Activated CD4-positive, alpha-beta T cell treated with anti-CD3 and anti-CD28 coated beads for 1 hour (primary cell): ENCODE measurements at places on chromosomes 7 and 10.

DNA sequence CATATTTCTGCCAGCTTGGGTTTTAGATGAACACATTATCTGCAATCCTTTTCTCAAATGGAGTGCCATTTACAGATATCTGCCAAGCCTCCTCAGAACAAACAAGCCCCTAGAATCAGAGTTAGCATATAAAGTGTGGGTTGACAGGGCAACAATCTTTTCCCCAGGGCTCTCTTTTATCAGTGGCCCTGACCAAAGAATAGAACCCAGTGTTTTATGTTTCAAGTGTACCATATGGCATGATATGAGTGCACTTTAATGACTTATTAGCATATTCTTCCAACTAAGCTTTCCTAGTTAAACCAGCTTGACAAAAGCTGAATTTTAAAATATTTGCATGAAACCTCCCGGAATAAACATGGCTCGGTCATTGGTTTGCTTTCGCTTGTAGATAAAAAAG lies 57.3 kb downstream of the EVX1 start:
- DNase-seq: no peak

GRCh38 chr7:44322631-44323363 lies 2.6 kb downstream of the CAMK2B start:
- no peak for DNase-seq

DNA sequence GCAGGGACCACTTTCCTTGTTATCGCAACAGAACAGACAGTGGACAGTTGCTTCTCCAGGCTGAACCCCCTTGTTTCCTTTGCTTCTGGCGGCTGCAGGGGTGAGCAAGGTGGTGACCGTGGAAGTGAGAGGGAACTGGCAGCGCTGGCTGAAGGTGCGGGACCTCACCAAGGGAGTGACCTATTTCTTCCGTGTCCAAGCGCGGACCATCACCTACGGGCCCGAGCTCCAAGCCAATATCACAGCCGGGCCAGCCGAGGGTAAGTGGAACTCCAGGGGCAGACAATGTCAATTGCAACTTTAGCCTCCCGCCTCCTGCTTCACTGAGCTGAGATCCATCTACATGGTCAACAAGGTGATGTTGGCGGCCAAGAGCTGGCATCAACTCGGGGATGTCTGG lies 462.1 kb upstream of the FOXK1 start:
- no peak for DNase-seq

DNA sequence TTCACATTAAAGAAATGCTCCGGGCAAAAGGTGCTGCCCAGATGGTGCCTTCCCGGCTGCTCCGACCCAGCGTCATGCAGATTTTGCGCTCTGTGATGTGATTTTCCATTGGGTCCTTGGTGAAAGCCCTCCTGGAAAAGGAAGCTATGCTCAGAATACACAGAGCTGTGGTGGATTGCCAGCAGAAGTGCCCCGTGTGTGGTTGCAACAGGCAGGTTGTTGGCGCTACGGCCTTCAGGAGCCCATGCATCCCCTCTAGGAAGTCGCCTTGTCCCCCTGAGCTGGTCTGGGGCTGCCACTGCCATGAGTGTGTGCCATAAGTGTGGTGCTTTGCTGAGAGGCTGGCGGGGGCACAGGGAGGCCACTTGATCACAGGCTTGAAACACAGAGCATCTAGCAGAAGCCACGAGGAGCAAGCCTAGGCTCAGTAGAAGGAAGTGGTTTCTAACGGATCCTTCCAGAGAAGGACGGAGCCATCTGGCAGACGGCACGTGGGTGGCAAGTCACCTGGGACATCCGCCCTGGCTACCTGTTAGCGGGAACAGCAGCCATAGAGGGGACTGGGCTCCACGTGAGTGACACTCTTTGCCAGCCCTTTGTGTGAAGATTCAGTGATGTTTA lies 210.9 kb downstream of the CUX1 start:
- no peak for DNase-seq

GRCh38 chr10:98463016-98463415 lies 16.3 kb upstream of the HPS1 start:
- DNase-seq: no peak

- DNase-seq: no peak
Measured at GRCh38 chr7:73343671-73344380, 15.9 kb downstream of the FKBP6 start.

DNA sequence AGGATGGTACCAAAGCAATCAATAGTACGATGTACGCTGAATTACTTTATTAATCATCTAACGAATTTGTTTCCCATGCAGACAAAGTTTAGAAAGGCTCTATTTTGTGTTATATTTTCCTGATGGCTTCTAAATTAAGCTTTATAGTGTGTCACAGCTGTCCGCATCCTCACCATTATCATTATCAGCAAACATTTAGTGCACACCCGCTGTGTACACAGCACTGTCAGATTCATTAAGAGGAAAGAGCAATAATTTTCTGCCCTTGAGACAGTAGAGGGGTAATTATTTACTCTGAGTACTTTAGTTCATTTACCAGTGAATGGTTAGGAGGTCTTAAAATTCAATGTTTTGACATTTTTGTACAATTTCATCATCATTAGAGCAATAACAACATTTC lies 233.3 kb upstream of the PTPRZ1 start:
- DNase-seq: no peak

GRCh38 chr7:132226046-132226956 lies 350.0 kb downstream of the PLXNA4 start:
- no peak for DNase-seq

DNA sequence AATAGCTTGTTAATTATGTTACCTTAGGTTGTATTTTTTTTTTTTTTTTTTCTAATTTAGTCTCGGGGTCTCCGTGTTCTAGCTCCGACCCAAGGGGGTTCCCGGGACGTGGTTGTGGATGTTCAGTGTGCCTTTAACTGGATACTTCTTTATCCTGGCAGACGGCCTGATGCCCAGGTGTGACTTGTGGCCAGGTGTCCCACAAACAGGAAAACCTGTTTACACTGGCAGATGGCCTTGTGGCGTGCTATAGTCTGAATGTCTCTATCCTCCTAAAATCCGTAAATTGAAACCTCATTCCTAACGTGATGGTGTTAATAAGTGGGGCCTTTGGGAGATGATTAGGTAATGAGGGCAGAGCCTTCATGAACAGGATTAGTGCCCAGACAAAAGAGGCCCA lies 546.4 kb upstream of the C7orf33 start:
- no peak for DNase-seq

DNA sequence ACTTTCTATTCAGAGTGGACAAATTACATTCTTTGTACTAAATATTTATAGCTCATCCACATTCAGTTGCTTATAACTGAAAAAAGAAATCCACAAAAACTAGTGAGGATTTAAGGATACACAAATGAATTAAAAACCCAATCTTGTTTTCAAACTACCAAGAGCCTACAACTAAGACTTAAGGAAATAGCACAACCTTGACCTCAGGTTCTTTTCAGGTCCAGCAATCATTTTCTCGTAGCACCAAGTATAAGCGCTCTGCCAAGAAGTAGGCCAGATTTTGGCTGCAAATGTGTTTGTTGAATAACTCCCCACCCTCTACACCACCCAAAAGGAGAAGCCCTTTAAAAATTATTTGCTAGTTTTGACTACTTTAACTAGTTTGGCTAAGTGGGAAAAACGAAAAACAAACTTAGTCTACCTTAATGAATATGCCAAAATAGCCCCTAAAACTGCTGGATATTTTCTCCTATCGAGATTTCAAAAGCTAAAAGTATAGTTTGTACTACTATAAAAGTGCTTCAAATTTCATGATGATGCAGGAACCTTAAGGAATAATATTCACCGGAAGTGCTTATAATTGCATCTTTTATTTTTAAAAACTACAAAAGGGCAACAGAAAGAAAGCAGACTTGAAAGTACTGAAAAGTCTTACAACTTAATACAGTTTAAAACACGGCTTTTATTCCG lies 2.7 kb upstream of the KMT2E start:
- no peak for DNase-seq

GRCh38 chr10:60430836-60431597 lies 41.3 kb upstream of the ANK3 start:
- DNase-seq: no peak
